Suppressor macrophage (primary cell): ENCODE measurements at places on chromosomes 2 and 18.

- DNase-seq = no peak
These were observed 639.1 kb upstream of the SLC39A10 start for GRCh38 chr2:195017890-195018289.

- peak; percentile 87 for DNase-seq
These were observed 41.8 kb downstream of the LDLRAD4 start for GRCh38 chr18:13260197-13260934.

GRCh38 chr2:234747032-234747431 is 204.8 kb upstream of the SH3BP4 start:
- no peak for DNase-seq

DNA sequence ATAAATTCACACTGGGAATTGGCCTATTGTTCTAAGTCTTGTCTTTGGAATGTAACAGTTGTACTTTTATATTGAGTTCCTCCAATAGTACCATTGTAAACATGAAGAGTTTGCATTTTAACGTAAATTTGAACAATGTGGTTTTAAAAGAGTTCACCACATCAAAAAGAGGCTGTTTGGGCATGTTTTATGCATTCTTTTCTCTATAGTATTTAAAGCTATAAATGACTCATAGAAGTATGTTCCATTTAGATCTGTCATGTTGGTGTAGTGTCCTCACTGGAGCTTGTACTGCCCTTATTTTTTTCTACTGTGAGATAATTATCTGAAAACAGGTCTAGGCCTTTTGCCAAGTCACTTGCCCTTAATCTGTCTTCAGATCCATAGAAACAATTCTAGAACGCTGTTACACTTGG is 141.9 kb downstream of the RHBDD1 start:
- DNase-seq = no peak

- DNase-seq = peak; percentile 59
These were observed 5.6 kb downstream of the TANK start for GRCh38 chr2:161165811-161166210.

DNA sequence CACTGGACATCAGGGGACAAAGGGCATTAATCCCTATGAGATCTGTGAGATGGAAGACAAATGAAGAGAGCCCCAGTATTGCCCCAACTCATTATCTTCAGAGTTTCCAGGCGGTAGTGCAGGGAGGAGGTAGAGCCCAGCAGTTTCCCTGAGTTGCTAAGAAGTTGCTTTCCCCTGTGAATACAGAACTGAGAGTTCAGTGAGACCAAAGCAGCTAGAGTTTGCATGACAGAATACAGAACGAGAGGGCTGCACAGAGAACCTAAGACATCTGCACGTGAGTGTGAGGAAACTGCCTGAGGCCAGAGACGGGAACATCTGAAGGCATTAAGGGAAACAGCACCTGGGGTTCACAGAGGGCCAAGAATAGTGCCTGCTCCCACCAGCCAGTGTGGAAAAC is 18.1 kb upstream of the PGAP1 start:
- no peak for DNase-seq

- DNase-seq = no peak
These were observed 45.1 kb downstream of the COL5A2 start for GRCh38 chr2:189134485-189134884.

DNA sequence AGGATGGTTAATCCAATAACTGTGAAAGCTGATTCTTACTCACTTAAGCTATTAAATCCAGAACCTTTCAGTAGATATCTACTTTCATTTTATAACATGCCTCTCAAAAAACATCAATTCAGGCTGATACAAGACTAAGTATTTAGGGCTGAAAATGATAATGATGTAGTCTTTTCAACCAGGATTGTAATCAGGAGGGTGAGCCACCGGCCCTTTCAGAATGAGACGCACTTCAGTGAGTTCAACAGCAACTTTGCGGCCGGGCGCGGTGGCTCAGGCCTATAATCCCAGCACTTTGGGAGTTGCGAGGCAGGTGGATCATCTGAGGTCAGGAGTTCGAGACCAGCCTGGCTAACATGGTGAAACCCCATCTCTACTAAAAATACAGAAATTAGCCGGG is 30.4 kb downstream of the RBMS1 start:
- DNase-seq = no peak

GRCh38 chr2:236899146-236899545 is 186.5 kb upstream of the COPS8 start:
- no peak for DNase-seq

DNA sequence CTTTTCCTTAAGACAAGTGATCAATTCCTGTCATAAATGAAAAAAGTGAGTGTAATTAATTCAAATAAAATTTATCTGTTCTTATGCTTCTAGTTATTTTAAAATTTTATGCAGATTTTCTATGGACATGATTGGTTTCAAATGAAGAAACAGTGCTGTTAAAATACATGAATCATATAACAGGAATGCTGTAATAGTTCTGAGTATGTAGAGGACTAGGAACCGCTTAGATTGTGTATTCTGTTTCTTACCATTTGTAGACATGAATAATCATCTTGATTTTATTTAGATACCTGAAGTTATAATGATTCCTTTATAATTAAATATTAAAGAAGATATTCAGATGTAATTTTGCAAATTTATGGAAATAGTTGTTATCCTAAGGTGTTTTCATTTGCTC is 3.5 kb downstream of the ACTR2 start:
- peak; percentile 12 for DNase-seq

GRCh38 chr2:160269365-160269764 is 69.3 kb upstream of the ITGB6 start:
- no peak for DNase-seq

DNA sequence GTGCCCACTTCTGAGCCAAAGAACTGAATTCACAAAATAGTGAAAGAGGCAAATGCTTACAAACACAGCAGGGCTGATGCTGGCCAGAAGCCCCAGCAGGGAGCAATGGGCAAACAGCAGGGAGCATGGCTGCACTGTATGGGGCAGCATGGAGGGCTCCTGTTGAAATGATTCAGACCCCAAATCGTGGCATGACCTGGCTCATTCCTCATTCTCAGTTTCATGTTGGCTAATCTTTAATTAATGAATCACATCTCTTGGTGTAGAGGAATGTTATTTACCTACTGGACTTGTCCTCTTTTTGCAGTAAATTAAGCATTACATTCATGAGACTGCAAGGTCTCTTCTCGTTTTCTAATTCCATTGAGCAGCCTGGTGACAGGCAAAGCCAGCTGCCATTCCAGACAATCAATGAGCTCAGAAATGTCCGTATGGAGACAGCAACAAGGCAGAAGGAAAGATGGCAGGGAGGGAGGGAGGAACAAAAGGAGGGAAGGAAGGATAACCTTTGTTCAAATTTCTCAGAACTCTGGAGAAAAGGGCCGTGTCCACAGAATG is 84.9 kb upstream of the ST8SIA3 start:
- no peak for DNase-seq

GRCh38 chr2:38386377-38386776 is 9.3 kb upstream of the ATL2 start:
- no peak for DNase-seq

DNA sequence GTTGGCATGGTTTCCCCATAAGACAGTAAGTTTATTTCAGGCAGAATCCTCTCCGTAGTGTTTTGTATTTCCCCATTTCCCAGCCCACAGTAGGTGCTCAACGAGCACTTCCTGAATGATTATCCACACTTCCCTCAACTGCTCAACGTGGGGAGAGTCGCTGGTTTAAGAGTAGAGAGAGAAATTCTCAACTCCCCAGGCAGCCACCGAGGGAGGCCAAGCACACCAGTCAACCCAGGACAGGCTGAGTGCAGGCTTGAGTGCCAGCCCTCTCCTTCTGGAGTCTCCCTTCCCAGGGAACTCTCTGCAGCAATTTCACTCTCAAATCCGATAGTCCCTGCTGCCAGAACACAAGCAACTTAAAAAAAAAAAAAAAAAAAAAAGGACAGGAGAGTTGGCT is 92.0 kb upstream of the LMAN1 start:
- no peak for DNase-seq

GRCh38 chr2:62140426-62141141 is 55.3 kb upstream of the B3GNT2 start:
- no peak for DNase-seq

DNA sequence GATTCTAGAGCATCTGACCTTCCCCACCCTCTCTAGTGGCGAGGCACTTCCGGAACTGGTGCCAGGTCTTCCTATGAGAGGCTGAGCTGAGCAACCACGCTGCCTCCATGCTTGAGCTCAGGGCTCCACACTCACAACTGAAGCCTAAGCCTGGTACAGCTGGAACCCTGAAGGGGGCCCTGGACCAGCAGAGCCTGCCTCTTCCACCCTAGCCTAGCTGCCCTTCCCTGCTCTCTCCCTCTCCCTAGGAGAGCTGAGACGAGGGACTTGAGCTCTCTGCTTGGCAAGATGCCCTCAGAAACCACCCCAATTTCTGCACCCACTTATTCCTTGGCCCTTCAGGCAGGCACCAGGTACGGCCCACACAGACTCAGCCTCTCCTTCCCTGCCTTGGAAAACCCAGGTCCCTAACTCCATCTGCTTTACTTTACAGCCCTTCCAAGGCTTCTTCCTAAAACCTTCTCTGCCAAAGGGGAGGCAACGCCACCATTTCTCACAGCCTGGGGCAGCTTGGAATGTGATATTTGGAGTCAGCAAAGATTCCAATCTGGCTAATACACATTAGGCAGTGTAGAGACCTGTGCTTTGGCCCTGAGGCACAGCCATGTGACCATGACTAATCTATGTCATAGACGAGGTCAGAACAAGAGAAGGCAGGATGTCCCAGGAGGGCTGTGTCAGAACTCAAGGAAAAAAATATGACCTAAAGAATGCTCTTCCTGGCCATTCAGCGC is 18.8 kb downstream of the COX7A2L start:
- DNase-seq = peak; percentile 66

- peak; percentile 73 for DNase-seq
These were observed 1173.1 kb upstream of the ZEB2 start for GRCh38 chr2:145692971-145693478.

GRCh38 chr2:223562078-223562477 is 40.1 kb downstream of the SCG2 start:
- DNase-seq = no peak

- DNase-seq = no peak
These were observed 303.4 kb downstream of the ALK start for GRCh38 chr2:29618024-29618423.

- DNase-seq = no peak
These were observed 65.5 kb downstream of the ZNF516 start for GRCh38 chr18:76429262-76430126.

GRCh38 chr2:8524388-8524787 is 157.5 kb upstream of the ID2 start:
- no peak for DNase-seq

GRCh38 chr2:134527381-134527780 is 191.4 kb downstream of the TMEM163 start:
- no peak for DNase-seq

- DNase-seq = no peak
These were observed 15.9 kb upstream of the CRIM1 start for GRCh38 chr2:36339607-36340218.

GRCh38 chr2:217585362-217585761 is 417.4 kb downstream of the TNS1 start:
- DNase-seq = no peak

- DNase-seq = peak; percentile 37
These were observed 2.6 kb upstream of the PTPN2 start for GRCh38 chr18:12886498-12887126.

GRCh38 chr18:22943847-22944246 is 10.7 kb downstream of the RBBP8 start:
- DNase-seq = no peak

DNA sequence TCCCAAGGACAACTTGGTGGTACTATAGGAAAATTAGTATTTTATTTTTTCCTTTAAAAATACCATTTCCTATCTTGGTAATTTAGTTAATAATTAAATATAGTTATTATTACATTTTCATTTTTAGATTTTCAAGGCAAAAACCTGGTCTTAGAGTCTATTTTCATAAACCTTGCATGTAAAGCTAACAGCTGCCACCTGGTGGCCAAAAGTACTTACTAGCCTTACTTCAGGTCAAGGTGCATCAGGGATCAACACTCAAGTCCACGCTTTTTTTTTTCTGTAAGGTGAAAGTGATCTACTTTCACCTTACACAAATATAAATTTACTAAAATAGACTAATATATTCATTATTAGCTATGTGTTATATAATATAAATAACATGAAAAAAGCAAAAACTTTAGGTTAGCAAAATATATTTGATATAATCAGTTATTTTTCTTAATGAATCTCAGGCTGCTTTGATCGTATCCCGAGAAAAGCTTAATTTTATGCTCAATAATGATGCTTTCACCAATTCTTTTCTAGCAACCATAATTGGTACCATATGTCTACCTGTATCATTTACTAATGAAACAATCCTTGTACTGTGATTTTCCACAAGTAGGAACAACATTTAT is 62.5 kb downstream of the RELCH start:
- DNase-seq = peak; percentile 83

GRCh38 chr2:108605947-108606346 is 71.7 kb downstream of the LIMS1 start:
- no peak for DNase-seq

GRCh38 chr2:161370981-161371380 is 45.1 kb upstream of the TBR1 start:
- no peak for DNase-seq

DNA sequence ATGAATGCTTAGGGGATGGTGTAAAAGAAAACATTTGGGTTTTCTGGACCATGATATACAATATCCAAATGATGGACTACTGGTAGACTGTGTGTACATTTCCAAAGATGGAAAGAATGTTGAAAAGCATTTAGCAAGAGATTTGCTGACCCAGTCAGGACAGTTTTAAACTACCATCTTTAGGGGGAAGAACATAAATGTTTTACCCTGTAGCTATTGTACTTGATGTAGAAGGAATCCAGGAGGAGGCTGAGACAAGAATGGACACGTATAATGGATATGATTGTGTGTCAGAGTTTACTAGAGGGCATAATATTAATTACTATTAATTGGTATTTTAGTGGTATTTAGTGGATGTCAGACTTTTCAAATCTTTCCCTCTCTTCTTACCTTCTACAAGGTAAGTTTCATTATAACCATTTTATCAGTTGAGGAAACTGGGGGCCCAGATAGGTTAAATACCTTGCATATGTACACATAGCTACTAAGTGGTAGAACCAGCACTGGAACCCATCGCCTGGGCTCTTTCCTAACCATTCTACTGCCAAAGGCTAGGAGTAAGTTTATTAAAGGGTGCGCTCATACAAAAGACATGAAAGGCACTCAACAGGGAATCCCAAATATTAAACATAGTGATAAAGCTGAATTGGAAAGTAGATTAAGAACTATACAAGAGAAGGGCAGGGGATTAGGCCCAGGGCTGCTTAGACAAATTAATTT is 8.9 kb downstream of the TACR1 start:
- DNase-seq = no peak

- DNase-seq = no peak
These were observed 204.1 kb downstream of the NDUFA10 start for GRCh38 chr2:239820836-239821693.

DNA sequence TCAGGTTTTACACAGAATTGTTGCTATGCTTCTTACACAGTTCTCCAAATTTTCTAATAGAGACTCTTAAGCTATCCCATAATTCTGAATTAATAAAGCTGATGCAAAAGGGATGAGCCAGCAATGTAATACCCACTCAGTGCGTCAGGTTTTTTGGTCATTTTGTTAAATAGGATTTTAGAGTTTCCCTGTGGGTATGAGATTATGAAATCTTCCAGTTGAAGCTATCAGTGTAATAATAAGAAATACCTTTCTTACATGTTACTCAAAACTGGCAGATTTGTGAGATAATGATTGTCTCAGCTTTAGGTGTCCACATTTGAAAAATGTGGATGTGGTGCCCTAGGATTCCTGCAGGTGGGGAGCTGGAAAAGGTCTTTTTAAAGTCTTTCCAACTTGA is 44.5 kb downstream of the SOCS6 start:
- no peak for DNase-seq

GRCh38 chr2:45177870-45178269 is 168.6 kb upstream of the SIX2 start:
- DNase-seq = peak; percentile 9
